Amygdala (tissue), 56 donors: ENCODE measurements at places on chromosomes 12 and 14.

- DNase-seq: no peak
Observed at GRCh38 chr12:2857576-2857975, 737 bp upstream of the TEX52 start.

DNA sequence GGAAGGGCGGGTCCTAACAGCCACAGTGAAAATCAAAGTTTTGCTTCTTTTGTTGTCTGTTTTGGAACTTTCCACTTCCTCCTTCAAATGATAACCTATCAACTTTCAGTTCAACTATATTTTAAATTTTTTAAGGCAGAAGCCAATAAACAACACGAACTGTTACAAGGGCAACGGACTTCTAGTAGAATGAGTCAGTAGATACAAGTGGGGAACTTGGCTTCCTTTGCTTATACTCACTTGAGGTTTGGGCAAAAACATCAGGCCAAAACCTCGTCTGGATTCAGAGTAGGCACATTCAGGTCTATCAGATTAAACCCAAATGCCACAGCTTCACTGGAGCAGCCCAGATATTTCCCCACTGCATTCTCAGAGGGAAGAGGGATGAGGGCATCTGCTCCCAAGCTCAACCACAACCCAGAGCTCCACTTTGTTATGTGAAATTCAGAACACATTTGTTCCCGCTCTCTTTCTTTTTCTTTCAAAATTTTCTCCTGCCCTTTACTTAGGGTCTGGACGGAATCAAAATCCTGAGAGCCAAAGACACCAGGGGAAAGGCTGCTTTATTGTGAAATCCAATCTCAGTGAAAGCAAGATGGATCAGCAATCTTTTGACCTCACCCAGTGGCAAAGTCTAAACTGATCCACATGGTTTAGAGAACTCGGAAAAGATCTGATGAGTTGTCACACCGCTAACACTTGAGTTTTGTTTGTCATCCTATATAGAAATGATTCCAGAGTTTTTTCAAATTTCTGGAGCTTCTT lies 152.5 kb upstream of the BTG1 start:
- DNase-seq: no peak

DNA sequence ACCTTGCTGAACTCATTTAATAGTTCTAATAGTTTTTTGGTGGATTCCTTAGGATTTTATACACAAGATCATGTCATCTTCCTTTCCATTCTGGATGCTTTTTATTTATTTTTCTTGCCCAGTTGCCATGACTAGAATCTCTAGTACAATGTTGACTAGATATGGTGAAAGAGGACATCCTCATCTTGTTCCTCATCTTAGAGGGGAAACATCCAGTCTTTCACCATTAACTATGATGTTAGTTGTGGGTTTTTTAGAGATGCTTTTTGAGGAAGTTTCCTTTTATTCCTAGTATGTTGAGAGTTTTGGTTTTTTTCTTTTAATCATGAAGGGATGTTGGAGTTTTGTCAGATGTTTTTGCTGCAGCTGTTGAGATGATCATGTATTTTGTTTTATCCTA lies 8.7 kb downstream of the ANKRD13A start:
- DNase-seq: no peak

DNA sequence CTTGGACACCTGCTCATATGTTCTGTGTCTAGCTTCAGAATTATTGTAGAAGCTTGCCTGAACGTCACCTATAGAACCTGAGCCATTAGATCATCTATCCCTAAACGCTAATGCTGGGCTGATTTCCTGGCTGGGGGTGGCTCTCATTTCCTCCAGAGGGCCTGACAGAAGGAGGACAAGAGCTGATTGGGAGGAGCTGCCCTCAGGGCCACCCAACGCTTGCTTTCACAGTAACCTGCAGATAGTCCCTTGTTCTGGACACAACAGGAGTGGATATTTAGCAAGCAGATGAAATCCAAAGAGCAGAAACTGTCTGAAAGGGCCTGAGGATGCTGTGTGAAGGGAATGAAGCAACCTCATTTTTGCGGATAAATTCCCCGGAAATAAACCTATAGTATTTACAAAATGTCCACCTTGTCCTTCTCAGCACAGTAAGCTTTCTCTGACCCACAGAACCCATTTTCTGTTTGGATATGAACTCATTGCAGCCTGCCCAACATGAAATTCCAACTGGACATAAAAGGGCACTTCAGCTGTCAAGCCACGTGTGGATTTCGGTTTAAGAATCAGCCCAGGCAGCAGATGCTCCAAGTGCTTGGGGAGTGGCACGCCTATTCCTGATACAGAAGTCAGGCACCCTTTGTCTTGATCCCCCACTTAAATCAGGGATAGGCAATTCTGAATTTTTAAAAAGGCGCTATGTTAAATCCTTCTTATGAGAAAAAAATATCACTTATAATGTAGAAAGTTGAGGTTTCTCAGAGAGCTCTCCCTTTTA lies 32.8 kb upstream of the TUBA1C start:
- no peak for DNase-seq

DNA sequence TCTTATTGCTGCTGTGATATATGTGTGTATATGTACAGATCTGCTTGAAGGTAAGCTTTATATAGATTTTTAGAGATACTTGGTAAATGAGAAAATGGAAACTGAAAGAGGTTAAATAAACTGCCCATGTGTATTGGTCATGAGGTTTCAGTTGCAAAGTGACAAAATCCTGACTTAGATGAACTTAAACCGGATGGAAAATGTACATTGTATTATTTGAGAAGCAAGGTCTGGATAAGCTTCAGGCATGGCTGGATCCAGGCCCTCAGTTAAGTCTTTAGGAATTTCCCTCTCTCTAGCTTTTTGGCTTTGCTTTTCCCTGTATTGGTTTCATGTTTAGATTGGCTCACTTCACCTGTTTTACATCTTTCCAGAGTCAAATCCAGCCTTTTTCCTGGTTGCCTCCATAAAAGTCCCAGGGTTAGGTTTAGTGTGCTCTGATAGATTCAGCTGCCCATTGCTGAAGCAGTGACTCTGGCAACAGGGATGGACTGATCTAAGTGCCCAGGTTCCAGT lies 21.0 kb upstream of the MAP1LC3B2 start:
- no peak for DNase-seq

DNA sequence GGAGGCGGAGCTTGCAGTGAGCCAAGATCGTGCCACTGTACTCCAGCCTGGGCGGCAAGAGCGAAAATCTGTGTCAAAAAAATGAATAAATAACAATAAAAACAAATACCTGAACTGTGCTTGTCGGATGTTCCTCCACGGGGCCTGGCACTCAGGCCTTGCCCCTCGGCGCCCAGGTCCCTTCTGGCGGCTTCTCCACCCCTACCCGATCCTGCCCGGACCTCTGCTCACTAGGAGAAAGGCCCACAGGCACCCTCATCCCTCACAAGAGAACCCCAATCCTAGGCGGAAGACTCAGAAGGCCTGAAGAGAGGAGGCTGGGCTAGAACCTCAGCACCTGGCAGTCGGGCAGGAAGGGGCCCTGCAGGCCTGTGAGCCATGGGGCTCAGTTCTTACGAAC lies 21.0 kb upstream of the BTBD6 start:
- DNase-seq: no peak

DNA sequence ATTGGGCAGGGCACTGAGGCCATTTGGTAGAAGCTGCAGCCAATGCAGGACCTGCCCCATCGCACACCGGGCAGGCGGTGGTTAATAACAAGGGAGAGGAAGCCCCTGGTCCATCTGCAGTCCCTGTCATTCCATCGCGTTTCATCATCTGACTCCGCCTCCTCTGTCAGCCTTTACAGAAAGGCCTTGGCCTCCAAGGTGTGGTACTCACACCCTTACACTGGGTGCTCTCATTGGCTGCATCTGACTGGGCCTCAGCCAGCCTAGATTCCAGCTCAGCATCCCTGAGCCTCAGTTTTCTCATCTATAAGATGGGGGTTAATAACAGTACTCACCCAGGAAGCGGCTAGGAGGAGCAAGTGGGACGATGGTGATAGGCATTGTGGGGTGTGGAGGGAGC lies 14.7 kb upstream of the HHIPL1 start:
- no peak for DNase-seq

DNA sequence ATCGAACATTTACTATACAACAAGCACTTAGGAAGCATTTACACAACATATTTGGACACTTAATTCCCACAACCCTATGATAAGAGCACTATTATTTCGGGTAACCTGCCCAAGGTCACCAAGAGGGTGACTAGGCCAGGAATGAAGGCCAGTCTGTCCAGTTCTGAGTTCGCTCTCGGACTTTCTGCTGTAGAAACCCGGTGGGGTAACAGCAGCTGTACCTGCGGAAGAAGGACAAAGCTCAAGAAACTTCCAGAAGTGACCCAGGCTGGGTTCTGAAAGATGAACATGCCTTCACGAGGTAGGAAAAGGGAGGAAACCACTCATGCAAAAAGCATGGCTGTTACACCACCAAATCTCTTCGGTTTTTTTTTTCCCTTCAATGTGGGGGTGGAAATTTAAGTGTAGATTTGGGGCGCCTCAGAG lies 10.8 kb downstream of the PLA2G1B start:
- no peak for DNase-seq

- no peak for DNase-seq
Observed at GRCh38 chr12:67598598-67598997, 49.9 kb upstream of the DYRK2 start.

DNA sequence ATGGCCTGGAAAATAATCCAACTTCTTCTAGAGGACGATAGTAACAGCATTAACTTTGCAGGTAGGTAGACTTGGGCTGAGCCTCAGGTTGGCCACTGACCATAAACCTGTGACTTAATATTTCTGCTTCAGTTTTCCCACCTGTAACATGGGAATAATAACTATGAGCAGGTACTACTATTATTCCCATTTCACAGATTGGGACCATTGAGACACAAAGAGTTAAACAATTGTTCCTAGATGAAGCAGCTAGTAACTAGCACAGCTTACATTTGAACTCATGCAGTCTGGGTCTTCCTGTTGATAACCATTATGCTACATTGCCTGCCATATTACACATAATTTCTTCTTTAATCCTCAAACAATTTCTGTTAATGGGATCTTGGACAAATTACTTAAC lies 217.7 kb downstream of the NUAK1 start:
- DNase-seq: no peak

- DNase-seq: no peak
Observed at GRCh38 chr12:64810831-64811230, 13.6 kb upstream of the TBC1D30 start.

DNA sequence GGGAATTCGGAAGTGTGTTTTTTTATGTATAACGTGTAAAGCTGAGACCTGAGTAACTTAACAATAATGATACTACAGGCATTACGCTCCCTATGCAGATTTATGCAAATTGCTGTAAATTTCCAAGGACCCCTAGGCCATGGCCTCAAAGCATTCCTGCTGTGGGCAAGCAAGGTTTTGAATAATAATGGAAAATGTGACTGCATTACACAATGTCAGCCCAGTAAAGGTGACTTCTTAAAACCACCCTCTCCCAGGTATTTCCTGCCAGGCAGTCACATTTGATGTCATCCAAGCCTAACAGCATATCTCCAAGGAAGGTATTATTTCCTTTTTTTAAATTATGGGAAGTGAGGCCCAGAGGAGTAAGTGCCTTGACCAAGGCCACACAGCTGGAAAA lies 621.0 kb downstream of the BCL11B start:
- DNase-seq: no peak

DNA sequence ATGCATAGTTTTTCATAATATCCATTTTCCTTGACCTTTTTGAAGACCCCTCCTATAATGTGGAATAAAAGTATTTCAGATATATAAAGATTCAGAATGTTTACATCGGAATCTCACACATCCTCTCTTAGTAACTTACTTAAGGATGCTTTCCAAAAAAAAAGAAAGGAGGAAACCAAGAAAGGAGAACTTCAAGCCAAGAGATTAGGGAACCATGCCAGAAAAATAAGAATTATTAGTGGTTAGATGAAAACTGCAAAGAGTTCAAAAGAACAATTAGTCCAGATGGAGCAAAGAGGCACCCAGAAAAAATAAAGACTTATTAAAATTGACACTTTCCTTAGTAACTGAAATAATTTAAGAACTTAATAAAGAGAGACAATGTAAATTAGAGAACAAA lies 179.2 kb downstream of the DUSP6 start:
- no peak for DNase-seq

- no peak for DNase-seq
Observed at GRCh38 chr12:26510354-26510674, 314.9 kb downstream of the SSPN start.

DNA sequence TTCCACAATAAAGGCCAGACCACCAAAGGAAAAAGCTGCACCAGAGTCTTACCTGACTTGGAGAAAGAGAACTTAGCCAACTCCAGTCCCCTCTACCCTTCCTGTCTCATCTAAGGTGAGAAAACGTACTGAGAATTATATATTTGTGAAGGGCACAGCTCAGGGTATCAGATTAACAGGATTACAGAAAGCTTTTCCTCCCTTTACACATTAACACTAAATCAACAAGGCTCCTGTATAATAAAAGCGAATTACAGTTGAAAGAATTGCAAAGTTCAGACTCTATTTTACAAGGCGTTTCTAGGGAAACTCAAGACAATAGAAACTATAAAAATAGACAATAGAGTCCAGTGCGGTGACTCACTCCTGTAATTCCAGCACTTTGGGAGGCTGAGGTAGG lies 82.7 kb upstream of the RPL10L start:
- DNase-seq: no peak
